ENCODE measurements at places on chromosomes 2 and 18.

DNA sequence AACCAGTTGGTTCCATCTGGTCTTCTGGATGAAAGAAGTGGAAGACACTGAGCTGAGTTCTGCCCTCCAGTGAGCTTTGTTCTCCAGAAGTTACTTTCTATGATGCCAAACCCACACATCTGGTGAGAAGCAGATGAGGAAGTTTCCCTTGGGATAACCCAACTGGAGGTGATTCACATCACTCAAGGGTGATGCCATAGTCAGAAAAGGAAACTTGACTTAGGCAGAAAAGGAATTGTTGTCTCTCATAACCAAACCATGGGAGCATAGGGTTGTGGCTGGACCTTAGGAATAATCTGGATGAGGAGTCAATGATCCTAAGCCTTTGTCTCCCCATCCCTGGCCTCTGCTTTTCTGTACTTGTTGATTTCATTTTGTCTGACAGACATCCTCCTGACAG is 43.7 kb downstream of the CDC42EP3 start:
- no peak for DNase-seq

DNA sequence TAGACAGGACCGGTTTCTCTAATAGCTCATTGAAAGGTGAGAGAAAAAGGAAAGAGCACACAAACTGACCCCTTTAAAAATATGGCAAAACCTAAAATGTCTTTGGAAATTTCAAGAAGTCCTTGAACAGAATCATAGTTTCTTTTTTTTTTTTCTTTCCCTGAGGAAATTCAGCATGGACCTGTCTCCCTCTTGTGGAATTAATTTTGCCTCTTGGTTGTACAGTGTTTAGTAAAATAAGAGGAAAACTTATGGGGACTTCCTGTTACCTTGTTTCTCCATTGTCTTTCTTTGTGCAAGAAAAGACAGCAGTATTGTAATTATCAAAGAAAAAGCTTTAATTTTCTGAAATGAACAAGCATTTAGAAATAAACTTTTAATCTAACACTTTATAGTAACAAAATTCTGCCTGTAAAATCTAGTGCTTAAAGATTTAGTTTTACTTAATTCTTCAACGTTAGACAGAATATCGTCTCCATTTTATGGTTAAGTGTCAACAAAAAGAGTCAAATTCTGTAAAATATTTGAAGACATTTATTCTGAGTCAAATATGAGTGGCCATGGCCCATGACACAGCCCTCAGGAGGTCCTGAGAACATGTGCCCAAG is 176.3 kb upstream of the NABP1 start:
- no peak for DNase-seq

DNA sequence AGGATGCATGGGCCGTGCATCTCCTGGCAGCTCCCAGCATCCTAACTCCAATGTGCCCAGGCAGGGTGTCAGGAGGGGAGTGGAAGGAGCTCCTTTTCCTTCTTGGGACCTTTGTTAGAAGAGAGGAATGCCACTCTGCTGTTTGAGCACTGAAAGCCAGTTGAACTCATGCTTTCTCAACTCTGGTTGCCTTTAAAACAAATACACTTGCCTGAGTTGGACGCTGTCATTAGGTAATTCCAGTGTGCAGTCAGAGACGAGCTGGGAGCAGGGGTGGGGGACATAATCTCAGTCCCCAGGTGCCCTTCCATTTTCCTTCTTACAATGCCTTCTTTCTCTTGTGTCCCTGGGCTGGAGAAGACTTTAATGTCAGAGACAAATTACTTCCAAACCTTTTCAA is 44.4 kb upstream of the IL1R2 start:
- no peak for DNase-seq

DNA sequence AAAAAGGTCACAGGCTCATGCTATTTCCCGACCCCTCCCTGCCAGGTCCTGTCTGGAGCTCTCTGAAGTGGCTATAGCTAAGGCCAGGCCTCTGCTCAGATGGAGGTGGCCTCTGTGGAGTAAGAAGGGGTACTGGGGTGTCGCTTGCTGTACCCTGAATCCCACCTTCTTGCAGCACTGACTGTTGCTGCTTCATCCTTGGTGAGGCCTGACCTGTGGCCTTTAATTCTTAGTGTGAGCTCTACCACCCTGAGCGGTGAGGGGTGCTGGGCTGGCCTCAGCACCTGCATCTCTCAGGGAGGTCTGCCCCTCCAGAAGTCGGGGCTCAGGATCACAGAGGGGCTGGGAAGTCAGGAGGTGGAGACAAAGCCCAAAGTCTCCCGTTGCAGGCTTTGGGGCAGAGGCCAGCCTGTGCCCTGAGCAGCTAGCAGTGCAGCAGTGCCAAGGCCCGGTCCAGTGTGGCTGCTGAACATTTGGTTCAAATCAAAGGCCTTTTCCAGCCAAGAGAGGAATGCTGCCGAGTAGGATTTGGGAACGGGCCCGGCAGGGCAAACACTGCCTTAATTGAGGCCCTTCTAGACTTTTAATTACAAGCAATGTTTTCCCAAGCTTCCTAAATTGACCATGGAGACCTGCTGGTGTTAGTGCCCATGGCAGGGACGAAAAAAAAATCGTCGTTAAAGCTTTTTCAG is 133.5 kb upstream of the HAAO start:
- no peak for DNase-seq

- DNase-seq = no peak
Observed at GRCh38 chr2:199810422-199811171, 40.4 kb downstream of the FTCDNL1 start.

DNA sequence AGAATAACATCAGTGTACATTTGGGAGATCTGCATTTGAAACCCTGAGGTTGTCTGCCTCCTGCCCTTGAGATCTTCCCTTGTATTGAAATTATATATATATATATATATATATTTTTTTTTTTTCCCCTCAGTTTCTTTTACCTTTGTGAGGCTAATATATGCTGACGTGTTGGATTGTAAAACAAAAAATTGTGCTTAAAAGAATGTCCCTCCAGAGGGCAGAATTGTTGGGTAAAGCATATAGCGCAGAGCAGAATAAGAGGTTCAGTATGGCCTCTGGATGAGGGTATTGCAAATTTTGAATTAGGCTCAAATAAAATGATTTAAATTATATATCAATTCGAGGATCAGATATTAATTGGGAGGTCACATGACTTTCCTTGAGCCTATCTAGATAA is 12.4 kb downstream of the NABP1 start:
- DNase-seq = no peak

- DNase-seq = no peak
Observed at GRCh38 chr2:45922577-45922988, 271.1 kb downstream of the PRKCE start.

DNA sequence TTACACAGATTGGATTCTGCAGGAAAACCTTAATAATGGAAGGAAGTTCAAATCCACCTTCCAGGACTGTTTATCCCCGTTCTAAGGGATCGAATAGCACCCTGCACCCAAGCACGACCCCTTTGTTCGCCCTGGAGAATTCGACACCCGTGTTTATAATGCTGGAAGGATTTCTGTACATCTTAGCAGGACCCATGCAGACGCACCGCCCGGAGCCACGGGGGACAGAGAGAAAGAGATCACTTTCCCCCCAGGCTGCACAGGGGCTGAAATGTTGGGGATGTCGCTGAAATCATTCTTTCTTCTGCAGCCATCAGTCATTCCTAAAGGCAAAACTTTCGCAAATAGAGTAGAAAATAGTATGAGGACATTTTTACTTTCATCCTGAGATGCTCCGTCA is 238.7 kb upstream of the SALL3 start:
- DNase-seq = no peak
